Stimulated activated CD4-positive, alpha-beta T cell treated with anti-CD3 and anti-CD28 coated beads, Interleukin-12 subunit alpha, Interleukin-12 subunit beta, amount 100 ng/mL, for 24 hours (primary cell): ENCODE measurements at places on chromosomes 6 and 20.

GRCh38 chr6:163776906-163777686 lies 362.6 kb downstream of the QKI start:
- no peak for DNase-seq

DNA sequence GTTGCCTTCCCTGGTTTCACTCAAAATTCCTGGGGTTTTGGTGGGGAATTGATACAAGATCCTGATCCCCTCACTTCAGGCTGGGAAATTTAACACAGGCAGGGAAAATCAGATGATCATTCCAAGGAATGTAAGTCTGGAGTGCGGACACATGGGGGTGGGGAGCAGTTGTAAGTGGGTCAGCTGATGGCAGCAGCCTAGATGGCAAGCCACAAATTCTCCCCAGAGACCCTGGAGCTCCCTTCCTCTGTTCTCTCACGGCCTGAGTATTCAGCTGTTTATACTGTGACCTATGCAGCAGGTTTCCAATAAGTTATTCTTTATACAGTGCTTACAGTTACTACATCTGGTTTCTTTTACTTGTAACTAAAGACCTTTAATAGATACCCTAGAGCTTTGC lies 144.9 kb downstream of the SH3BGRL2 start:
- DNase-seq: no peak

GRCh38 chr6:125232466-125232865 lies 69.3 kb downstream of the HDDC2 start:
- DNase-seq: no peak

GRCh38 chr6:27111743-27112142 lies 135.8 kb upstream of the PRSS16 start:
- no peak for DNase-seq

DNA sequence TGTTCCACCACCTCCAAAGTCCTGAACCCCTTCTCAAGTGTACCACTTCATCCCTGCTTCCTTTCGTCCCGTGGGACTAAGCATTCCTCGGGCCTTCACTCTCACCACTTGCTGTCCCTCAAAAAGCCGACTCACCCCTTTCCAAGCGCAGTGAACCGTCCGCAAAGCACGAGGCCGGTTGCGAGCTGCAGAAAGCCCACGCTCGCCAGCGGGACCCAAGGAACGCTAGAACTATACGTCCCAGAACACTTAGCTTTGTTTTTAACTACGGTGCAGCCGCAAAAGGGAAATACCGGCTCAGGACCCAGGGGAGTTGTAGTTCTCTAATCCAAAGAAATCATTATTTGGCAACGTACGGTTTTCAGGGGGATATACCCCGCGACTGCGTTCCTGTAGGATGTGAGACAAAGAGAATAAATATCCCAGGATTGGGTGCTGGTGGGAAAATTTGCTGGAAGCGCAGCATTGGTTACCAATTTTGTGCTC lies 416 bp upstream of the POLR1H start:
- DNase-seq: no peak

DNA sequence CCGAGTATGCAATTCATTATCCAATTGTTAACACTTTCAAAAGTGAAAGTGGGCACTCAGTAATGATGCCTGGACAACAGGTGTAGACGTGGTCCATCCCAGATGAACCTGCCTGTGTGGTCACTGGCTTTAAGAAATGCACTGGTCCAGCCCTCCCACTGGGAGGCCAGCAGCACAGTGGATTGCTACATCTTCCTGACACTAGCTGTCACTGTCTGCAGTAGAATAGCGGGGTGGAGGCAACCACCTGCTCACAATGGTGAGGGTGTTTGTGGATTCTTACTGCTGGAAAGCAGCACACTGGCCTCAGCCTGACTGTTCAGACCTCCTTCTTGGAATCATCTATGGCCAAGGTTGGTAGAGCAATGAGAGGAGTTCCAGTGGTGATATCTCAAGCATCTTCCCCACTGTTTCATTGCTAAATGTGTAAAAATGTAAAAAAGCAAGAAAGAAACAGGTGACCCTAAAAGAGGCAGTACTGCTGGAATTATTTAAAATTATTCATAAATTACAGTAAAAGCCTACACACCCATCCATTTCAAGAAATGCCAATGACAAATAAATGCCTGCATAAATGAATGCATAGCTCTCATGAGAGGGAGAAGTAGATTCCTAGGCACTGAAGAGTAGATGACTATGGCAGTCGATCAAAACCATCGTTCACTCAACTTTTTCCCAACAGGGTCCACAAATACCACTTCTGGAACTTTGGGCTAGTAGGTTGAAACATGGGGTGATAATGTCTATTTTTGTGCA lies 228.0 kb upstream of the PLN start:
- no peak for DNase-seq

DNA sequence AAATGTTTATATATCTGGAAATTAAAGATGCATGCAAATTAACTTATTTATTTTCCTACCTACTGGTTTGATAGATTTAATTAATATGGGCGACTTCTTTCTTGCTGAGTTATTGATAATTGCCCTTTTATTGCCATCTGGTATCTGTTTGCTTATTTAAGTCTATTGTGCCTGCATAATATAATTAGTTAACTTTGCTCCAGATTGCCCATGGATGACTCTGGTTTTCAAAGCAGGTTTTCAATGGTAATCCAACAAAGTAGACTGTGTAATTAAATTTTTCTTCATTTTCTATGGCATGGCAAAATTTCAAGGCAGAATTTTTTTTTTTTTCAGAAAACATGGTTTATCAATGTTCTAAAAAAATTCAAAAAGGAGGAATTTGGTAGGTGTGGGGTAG lies 1092.0 kb downstream of the GRIK2 start:
- no peak for DNase-seq

DNA sequence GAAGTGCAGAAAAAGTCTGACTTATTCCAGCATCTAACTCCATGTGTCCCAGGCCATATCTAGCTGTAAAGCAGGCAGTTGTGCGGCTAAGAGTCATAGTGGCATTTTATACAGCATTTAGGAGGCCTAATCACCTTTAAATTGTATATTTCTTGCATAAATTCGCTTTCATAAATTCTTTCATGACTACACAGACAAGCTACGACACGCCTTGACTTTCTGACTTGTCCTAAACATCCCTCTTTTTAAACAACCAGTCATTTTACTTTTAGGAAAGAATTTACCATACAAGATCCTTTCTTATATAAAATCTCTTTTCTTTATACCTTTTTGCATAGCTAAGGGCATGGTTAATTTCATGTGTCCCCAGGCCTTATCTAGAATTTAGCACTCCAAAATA lies 81.7 kb upstream of the THBS2 start:
- DNase-seq: no peak

GRCh38 chr6:148874698-148875293 lies 128.0 kb downstream of the UST start:
- no peak for DNase-seq

DNA sequence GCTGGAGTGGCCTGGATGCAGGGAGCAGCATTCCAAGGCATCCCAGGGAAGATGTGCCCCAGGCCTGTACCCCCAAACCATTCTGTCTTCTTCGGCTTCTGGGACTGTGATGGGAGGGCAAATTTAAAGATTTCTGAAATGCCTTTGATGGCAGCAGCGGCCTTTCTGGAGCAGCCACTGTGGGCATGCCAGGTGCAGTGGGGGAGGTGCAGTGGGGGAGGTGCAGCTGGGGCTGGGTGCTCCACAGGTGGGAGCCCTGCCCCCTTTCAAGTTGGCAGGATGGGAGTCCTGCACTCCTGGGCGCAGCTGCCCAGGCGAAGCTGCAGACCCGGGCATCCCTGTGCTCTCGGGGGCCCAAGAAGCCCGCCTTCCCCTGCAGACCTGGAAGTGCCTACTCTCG lies 293.5 kb upstream of the MOCS1 start:
- DNase-seq: no peak

DNA sequence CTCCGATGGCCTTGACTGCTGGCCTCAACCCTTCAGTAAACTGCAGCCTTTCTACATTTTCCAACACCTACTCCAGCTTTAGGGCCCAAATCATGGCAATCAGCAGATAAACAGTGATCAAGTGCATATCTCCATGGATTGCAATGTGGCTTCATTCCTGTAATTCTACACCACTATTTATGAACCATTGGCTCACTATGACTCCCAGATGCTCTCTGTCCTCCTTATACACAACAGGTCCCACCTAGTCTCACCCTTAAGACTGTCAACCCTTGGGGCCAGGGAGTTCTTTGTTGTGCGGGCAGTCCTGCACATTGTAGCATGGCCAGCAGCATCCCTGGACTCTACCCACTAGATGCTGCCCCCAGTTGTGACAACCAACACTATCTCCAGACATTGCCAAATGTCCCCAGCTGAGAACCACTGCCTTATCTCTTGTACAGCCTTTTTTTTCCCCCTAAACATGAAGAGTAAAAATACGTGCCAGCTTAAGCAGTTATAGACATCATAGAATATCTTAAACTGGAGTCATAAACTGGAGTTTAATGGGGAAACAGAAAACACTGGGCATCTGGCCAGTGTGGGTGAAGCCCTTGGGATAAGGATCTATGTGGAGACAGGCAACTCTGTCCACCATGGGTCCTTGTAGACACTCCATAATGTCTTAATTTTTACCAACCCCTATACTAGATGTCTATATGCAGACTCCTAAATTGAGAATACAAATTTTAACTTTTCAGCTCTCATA lies 21.1 kb downstream of the MRPL14 start:
- DNase-seq: no peak

DNA sequence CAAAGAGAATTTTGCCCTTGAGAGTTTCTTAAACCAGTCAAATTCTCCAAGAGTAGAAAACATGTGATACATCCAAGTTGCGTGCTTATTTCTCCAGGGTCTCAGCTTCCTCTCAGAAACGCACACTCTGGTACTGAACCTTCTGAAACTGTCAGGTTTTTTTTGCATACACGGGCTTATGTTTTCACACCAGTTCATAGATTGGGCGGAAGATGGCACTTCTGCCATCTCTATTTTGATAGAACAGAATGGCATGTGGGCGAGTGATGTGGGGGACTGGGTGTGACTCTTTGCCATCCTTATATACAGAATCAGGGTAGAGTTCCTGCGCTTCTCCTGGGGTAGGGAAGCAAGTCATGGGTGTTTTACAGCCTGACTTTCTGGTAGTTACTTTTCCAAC lies 56.4 kb downstream of the ADTRP start:
- DNase-seq: no peak

DNA sequence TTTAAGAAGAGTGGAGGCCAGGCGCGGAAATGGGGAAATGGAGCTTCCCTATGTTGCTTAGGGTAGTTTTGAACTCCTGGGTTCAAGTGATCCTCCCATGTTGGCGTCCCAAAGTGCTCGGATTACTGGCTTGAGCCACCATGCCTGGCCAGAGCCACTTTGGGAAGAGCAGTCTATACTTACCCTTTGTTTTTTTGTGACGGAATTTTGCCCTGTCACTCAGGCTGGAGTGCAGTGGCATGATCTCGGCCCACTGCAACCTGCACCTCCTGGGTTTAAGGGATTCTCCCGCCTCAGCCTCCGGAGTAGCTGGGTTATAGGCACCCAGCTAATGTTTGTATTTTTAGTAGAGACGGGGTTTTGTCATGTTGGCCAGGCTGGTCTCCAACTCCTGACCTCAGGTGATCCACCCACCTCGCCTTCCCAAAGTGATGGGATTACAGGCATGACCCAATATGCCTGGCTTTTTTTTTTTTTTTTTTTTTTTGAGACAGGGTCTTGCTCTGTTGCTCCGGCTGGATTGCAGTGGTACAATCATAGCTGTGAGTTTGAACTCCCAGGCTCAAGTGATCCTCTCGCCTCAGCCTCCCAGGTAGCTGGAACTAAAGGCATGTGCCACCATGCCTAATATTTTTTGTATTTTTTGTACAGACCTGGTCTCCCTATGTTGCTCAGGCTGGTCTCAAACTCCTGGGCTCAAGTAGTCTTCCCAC lies 18.0 kb downstream of the PPP1R10 start:
- DNase-seq: no peak

GRCh38 chr6:73182021-73182607 lies 43.2 kb downstream of the KHDC1L start:
- no peak for DNase-seq
